ENCODE measurements at places on chromosomes 12 and 14.

DNA sequence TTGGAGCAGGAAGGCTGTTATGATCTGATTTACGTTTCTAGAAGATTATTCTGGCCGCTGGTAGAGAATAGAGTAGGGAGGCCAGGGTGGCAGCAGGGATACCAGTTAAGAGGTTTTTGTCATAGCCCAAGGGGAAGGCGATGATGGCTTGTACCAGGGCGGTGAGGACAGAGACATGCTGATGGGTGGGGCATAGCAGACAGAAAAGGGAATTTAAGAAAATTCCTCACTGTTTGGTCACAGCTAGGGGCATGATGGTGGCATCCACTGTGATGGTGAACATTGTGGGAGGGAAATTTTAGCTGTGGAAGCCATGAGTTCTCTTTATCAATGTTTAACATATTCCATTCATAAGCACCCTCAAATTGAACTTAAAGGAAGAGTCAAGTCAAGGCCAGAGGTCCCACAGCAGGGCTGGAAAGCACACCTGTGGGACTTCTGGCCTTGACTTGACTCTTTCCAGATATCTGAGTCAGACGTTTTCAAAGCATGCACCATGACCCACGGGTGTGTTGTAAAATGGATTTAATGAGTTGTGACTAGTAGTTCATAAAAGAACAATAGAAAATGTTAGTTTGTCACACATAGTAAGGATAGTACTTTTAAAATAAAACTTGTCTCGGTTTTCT is 134.6 kb downstream of the CHST11 start:
- DNase-seq, result no peak

- DNase-seq, result peak; percentile 55
Observed at GRCh38 chr14:74841230-74842207, 34.4 kb downstream of the PROX2 start.

- DNase-seq, result no peak
Observed at GRCh38 chr12:17793854-17794253, 296.1 kb downstream of the RERGL start.

GRCh38 chr14:55500219-55500701 is 59.8 kb upstream of the TBPL2 start:
- DNase-seq, result no peak

- peak; percentile 75 for DNase-seq
Observed at GRCh38 chr12:56687223-56688128, 608 bp downstream of the PTGES3 start.

DNA sequence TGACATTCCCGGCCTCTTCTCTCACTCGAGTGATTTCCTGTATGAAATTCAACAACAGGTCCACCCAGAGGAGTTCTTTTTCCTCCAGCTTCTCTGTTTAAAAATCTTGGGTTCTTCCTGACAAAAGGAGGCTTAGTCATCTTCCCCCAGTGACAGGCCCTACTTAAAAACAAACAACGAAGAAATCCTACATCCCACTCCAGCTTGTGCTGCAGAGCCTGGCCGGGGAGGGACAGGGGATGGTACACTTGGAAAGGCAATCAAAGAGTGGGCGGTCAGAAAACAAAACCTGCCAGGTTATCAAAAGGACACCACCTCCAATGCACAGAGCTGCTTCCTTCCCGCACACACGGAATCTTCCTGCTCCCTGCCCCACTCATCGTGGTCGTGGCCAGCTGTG is 101.3 kb downstream of the CACNA1C start:
- no peak for DNase-seq

DNA sequence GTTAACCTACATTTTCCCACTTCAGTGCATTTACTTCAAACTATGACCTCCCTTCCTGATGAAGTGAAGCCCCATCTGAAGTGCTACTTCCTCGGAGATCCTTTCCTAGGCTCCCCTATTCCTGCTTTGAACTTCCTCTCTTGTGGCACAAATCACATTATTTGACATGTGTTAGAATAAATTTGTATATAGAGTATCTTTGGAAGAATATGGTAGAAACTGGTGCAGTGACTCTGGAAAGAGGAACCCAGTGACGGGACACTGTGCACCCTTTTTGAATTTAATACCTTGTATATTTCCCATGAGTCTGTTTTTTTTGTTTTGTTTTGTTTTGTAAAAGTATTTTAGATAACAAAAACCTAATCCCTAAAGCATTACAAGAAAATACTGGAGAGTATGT is 66.4 kb upstream of the SRSF5 start:
- DNase-seq, result no peak

- no peak for DNase-seq
Observed at GRCh38 chr12:110340706-110341105, 59.7 kb downstream of the ATP2A2 start.

DNA sequence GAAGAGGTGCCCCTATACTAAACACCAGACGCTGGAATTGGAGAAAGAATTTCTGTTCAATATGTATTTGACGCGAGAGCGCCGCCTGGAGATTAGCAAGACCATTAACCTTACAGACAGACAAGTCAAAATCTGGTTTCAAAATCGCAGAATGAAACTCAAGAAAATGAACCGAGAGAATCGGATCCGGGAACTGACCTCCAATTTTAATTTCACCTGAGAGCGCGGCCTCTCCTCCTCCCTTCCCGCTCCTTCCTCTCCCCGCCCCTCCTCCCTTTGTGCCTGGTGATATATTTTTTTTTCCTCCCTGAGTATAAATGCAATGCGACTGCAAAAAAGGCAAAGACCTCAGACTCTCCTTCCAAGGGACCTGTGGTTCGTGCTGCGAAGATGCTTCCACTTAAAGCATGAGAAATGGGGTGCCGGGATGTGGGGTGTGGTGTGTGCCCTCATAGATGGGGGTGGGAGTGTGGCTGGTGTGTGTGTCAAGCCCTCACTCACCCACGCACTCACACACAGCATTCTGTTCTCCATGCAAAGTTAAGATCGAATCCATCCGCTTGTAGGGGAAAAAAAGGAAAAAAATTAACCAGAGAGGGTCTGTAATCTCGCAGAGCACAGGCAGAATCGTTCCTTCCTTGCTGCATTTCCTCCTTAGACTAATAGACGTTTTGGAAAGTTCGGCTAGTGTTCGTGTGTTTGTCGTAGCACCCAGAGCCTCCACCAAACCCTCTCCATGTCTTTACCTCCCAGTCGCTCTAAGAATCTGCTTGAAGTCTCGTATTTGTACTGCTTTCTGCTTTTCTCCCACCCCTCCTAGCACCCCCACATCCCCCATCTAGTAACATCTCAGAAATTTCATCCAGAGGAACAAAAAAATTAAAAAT is 4.5 kb downstream of the HOXC10 start:
- no peak for DNase-seq

DNA sequence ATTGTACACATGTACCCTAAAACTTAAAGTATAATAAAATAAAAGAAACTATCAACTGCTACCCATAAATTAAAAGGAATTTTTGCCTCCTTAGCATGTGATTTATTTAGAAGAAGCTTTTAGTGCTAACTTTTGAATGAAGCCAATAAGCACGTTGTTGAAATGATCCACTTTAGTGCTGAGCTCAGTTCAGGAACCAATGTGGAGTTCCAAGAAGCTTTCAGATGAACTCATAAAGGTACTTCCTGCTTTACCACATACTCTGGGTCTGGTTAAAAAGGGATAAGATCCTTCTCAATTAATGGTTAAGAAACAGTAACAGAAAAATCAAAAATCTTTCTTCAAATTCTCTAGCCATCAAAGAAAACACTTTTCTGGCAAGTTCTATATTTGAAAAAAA is 39.4 kb downstream of the TMTC1 start:
- DNase-seq, result no peak

GRCh38 chr12:53235742-53236442 is 3.9 kb upstream of the RARG start:
- no peak for DNase-seq

GRCh38 chr14:95216008-95216407 is 58.7 kb upstream of the DICER1 start:
- DNase-seq, result no peak

DNA sequence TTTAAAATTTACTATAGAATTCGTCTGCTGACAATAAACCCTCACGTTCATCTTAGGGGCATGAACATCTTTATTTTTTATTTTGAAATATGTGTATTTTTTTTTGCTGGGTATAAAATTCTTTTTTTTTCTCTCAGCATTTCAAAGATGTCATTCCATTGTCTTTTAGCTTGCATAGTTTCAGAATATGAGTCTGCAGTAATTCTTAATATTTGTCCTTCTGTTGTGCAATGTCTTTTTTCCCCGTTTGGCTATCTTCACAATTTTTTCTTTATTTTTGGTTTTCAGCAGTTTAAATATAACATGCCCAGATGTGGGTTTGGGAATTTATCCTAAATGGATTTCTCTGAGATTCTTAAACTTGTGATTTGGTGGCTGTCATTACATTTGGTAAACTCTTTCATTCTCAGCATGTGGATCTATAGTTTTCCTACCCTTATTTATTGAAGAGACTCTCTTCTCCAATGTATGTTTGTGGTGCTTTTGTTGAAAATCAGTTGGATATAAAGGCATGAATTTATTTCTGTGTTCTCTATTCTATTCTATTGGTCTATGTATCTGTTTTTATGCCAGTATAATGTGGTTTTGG is 37.8 kb upstream of the PLBD1 start:
- DNase-seq, result no peak

- no peak for DNase-seq
Observed at GRCh38 chr14:68825729-68826128, 32.9 kb upstream of the ZFP36L1 start.

DNA sequence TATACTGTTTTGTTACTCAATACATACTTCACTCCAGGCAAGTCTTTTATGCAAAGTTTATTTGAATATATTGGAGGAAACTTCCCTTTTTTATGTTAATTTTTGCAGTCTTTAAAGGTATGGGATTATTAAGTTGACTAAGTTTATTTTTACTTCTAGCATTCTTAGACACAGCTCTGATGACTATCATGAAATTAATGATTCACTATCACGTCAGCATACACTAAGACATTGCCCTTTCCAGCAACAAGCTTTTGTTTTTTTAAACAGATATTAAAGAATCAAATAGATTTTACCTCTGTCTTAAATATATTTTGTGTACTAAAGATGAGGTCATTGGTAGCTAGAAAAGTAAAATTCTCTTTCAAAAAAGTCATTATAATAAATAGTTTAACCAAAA is 52.1 kb downstream of the DERA start:
- DNase-seq, result no peak

DNA sequence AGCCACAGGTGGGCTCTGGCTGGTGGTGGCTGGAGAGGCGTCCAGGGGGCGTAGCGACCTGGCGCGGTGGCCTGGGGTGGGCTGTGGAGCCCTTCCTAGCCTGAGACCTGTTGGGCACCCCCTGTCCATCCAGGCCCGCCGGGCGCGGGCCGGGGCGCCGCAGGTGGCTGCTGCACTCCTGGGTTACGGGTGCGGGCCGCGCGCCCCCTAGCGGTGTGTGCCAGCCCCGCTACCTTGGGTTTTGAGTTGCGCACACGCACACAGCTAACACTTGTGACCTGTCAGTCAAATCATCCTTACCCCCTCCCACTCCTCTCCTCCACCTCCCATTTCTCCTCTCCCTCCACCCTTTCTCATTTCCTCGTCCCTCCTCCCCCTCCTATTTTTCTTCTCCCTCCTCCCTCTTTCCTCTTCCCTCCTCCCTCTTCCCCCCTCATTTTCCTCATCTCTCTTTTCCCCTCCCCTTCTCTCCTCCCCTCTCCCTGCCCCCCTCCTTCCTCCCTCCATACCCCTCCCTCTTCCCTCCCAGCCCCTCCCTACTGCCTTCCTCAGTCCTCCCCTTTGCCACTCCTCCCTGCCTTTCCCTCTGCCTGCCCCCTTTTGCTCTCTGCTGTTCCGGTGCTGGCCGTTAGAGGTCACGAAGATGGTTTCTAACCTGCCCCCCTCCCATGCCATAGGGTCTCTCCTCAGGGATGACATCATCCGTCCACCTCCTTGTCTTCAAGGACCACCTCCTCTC is 2.3 kb downstream of the MEG3 start:
- DNase-seq, result no peak

GRCh38 chr14:69985463-69985862 is 106.2 kb downstream of the SMOC1 start:
- no peak for DNase-seq

DNA sequence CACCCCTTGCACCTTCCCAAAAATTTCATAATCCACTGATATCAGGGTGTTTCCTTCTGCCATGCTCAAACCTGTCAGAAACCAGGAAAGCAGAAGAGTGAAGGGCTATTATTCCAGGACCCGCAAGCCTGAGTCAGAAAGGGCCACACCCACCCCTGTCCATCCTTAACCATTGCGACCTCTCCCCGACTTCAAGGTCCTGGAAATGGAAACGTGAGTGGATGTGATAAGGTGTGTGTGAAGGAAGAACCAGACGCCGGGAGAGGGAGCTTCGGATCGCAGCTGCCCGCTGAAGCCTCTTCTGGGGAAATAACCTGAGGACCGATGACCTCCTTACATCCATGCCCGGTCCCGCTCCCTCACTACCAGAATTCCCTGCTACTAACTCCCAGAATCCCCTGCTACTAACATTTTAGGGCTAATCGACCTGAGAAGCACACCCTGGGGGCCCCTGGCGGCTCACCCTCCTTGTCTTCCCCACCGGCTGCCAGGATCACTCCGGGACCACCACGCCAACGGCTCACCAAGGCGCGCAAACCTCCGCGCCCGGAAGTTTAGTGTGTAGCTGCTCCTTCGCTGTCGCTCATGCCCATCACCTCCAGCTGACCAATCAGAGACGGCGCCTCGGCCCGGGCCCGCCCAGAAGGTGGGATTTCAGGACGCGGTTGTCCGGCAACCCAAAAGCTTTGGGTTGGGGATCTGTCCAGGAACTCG is at the start of gene ACYP1:
Gene ACYP1 (minus strand): TSS at position 534 of the 714 bp plus-strand sequence. CDS start 471 bp downstream, at position 63.
- peak; percentile 92 for DNase-seq

DNA sequence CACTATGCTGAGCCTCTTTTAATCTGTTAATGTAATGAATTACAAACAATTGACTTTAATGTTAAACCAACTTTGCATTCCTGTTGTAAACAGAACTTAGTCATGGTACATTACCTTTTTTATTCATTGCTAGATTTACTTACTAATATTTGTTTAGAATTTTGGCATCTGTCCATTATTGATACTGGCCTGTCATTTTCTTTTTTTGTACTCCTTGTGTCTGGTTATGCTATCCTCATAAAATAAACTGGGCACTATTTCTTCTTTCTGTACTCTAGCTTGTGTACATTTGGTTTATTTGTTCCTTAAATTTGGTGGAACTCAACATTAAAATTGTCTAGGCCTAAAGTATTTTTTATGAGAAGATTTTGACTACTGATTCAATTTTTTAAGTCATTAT is 32.1 kb downstream of the SPATA7 start:
- no peak for DNase-seq

DNA sequence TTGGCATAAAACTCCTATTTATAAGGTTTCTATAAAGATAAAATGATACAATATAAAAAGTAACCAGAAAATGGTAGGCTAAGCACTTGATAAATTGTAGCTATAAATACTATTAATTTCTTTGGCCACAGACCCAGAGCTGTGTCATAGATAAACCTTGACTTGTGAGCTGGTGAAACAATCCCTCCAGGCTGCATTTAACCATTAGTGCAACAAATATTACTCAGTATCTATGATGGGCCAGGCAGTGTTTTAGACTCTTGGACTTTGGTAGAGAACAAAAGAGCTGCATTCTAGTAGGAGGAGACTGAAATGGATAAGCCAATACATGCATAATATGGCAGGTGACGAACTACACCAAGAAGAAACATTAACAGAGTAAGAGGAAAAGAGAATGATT is 178.1 kb downstream of the BTG1 start:
- DNase-seq, result no peak
